ENCODE measurements at places on chromosomes 3 and 15. TPM values are rescaled to one million over a fixed set of nuclear protein-coding genes. Genes with fewer than 3 reads are reported as not detected.

The SNTN gene
- total RNA-seq = not detected

The ECE2 gene
- 0.69 TPM for total RNA-seq

The TEX55 gene
- total RNA-seq = not detected

The MIX23 gene
- total RNA-seq = 21.6 TPM

The TLE3 gene
- total RNA-seq = 57.2 TPM

The SUSD5 gene
- 2.3 TPM for total RNA-seq

The C3orf49 gene
- total RNA-seq = not detected

The LYZL4 gene
- not detected for total RNA-seq

The CD80 gene
- not detected for total RNA-seq

DNA sequence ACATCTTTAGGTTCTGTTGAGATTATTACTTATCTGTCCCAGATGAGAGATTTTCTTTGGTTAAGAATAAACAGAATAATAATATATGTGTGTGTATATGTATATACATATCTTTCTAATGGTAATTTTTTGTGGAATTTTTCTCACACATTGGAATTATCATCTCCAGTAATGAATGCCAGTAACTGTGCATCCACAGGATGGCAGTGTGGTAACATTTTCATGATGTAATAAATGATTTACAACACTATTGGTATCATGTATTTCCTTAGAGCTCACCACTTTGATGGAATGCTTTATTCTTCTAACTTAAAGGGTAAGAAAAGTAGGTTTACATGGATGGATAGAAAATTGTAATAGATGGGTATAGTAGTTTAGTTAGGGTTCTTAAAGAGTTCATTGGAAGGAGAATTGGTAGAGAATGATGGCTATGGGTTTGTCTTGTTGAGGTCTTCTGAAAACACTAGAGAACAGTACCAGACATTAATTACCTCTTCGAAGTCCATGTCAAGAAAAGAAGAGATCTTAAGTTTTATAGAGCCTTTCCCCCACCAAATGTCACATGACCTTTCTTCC is 78.1 kb downstream of the STT3B start:
- no peaks in the 10 kb centered on the region for H3K36me3 ChIP-seq
- DNase-seq = no peak
- H3K27me3 ChIP-seq = no peaks in the 10 kb centered on the region

DNA sequence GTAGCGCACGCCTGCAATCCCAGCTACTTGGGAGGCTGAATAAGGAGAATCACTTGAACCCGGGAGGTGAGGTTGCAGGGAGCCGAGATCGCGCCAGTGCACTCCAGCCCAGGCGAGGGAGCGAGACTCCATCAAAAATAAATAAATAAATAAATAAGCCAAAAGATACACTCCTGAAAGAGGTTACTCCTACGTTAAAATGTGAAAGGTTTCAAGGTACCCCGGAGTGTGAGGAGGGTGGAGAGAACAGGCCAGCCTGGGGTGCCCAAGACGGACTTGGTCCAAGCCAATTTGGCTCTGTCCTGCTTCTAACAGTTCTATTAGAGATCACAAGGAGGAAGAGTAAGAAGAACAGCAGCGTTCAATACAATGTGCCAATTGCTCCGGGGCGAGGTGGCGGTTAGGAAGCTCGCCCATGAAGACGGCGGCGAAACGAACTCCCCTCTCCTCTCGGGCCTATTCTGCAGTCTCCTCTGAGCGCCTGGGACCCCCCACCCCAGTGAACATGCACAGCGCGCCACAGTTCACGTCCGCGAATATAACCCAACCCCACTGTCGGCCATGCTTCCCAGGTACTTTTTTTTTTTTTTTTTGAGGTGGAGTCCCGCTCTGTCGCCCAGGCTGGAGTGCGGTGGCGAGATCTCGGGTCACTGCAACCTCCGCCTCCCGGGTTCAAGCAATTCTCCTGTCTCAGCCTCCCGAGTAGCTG is 942 bp downstream of the ELP6 start:
- peaks cover 15% of the 10 kb centered on the region for H3K4me1 ChIP-seq
- DNase-seq = no peak
- no peaks in the 10 kb centered on the region for H3K27me3 ChIP-seq
- H3K4me3 ChIP-seq = peak overlapping the region; percentile 72
- H3K27ac ChIP-seq = peak overlapping the region; percentile 83

- no peak overlapping the region for H3K27ac ChIP-seq
- H3K27me3 ChIP-seq = no peaks in the 10 kb centered on the region
- H3K4me3 ChIP-seq = no peak overlapping the region
- no peaks in the 10 kb centered on the region for H3K4me1 ChIP-seq
- H3K36me3 ChIP-seq = no peaks in the 10 kb centered on the region
Observed at GRCh38 chr3:113867506-113867905, 28.9 kb downstream of the GRAMD1C start.

DNA sequence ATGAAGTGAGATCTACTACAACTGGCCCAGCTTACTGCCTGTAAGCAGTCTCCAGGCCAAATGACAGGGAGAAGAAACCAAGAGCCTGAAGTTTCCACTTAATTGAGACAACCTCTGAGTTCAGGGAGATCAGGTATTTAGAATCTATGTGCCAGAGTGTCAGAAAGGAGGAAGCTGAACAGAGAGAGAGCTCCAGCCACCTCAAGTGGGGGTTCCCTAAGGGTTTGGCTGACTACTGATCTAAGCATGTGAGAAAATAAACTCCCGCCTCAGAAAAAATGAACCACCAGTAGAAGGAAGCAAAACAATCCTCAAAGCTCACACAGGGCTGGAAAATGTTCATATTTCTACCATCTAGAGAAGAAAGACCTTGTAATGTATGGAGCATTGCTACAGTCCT is 25.0 kb downstream of the ADAM10 start:
- no peak overlapping the region for H3K27ac ChIP-seq
- no peak for DNase-seq
- H3K4me3 ChIP-seq = no peak overlapping the region
- peaks cover 21% of the 10 kb centered on the region for H3K4me1 ChIP-seq
- H3K27me3 ChIP-seq = no peaks in the 10 kb centered on the region

GRCh38 chr15:25329696-25330095 is 109.1 kb downstream of the UBE3A start:
- DNase-seq = no peak
- H3K36me3 ChIP-seq = no peaks in the 10 kb centered on the region
- H3K4me1 ChIP-seq = no peaks in the 10 kb centered on the region
- H3K27ac ChIP-seq = no peak overlapping the region
- no peak overlapping the region for H3K4me3 ChIP-seq

GRCh38 chr3:71484047-71484446 is 99.5 kb downstream of the FOXP1 start:
- no peaks in the 10 kb centered on the region for H3K27me3 ChIP-seq
- H3K4me3 ChIP-seq = no peak overlapping the region
- H3K4me1 ChIP-seq = peaks cover 22% of the 10 kb centered on the region
- H3K27ac ChIP-seq = no peak overlapping the region
- no peak for DNase-seq

- DNase-seq = no peak
- H3K4me1 ChIP-seq = no peaks in the 10 kb centered on the region
- H3K27ac ChIP-seq = no peak overlapping the region
- H3K36me3 ChIP-seq = no peaks in the 10 kb centered on the region
- no peak overlapping the region for H3K4me3 ChIP-seq
- H3K27me3 ChIP-seq = no peaks in the 10 kb centered on the region
Observed at GRCh38 chr3:139715166-139715565, 37.4 kb upstream of the NMNAT3 start.

GRCh38 chr15:37034392-37034791 is 66.0 kb downstream of the MEIS2 start:
- no peak overlapping the region for H3K4me3 ChIP-seq
- no peaks in the 10 kb centered on the region for H3K36me3 ChIP-seq
- peaks cover 70% of the 10 kb centered on the region for H3K4me1 ChIP-seq
- DNase-seq = no peak
- no peak overlapping the region for H3K27ac ChIP-seq
- H3K27me3 ChIP-seq = no peaks in the 10 kb centered on the region

GRCh38 chr3:172157564-172158258 is 118.3 kb downstream of the FNDC3B start:
- H3K27ac ChIP-seq = no peak overlapping the region
- no peaks in the 10 kb centered on the region for H3K36me3 ChIP-seq
- DNase-seq = no peak
- no peak overlapping the region for H3K4me3 ChIP-seq
- peaks cover 56% of the 10 kb centered on the region for H3K4me1 ChIP-seq

DNA sequence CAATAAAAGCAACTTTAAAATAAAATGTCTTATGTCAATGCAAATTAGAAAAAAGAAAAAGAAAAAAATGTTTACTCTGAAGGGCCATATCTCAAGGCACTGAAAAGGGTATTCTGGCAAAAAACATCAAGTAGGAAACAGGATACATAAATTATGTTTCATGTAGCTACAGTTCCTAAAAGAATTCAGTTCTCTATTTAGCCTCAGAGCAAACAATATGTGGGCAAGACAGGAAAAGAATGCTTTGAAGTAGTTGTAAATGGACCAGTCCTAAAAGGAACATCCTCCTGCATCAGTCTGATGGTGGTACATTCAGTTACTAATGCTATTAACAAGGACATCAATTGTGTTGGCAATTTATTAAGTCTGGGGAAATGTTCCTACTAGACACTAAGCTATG is 8.1 kb downstream of the COMMD2 start:
- H3K4me1 ChIP-seq = no peaks in the 10 kb centered on the region
- no peaks in the 10 kb centered on the region for H3K27me3 ChIP-seq
- H3K4me3 ChIP-seq = no peak overlapping the region
- H3K36me3 ChIP-seq = peaks cover 12% of the 10 kb centered on the region

GRCh38 chr15:48096813-48097212 is 24.0 kb upstream of the SLC24A5 start:
- H3K36me3 ChIP-seq = no peaks in the 10 kb centered on the region
- H3K4me3 ChIP-seq = no peak overlapping the region
- H3K27ac ChIP-seq = no peak overlapping the region
- peak; percentile 39 for DNase-seq

DNA sequence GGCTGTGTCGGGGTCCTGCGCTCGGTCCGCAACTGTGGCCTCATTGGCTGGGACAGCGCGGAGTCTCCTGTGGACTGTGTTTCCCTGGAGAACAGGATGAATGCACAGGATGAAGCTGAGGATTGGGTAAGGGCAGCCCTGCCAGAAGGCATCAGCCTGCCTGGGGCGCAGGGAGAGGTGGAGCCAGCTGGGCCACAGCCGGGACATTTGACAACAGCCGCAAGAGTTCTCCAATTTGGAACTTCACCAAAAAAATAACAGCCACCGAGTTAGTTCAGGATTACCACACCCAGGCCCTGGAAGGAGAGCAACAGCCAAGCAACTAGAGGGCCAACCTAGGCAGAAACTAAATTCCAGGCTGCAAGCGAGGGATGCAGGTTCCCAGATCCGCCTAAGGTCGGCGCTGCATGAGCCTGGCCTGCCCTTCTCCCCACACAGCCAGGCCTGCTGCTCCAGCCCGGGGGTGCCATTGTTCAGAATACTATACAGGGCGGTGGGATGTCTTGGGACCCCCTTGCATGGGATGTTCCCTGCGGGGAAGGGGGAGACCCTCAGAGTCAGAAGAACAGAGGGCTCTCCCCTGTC is 229.3 kb downstream of the OCA2 start:
- no peak overlapping the region for H3K27ac ChIP-seq
- H3K36me3 ChIP-seq = no peaks in the 10 kb centered on the region
- no peaks in the 10 kb centered on the region for H3K27me3 ChIP-seq
- no peak overlapping the region for H3K4me3 ChIP-seq

DNA sequence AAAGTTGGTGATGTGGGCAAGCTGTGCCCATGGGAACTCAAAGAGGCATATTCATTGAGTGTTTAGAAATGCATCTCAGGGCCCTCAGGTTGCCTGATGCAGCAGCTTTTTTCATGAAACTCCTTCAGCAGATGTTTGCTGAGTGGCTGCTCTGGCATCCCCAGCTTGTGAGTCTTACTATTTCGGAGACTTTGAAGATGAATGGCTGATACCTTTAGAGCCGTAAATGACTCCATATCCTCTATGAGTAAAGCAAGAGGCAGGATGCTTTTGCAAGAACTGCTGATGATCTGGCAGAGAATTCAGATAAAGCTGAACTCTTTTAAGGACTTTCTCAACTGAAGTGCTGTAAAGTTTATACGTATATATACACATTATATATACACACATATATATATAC is 384.3 kb downstream of the CACNA2D3 start:
- H3K27ac ChIP-seq = no peak overlapping the region
- no peaks in the 10 kb centered on the region for H3K27me3 ChIP-seq
- no peaks in the 10 kb centered on the region for H3K4me1 ChIP-seq
- no peak overlapping the region for H3K4me3 ChIP-seq
- DNase-seq = peak; percentile 64
- H3K36me3 ChIP-seq = no peaks in the 10 kb centered on the region

DNA sequence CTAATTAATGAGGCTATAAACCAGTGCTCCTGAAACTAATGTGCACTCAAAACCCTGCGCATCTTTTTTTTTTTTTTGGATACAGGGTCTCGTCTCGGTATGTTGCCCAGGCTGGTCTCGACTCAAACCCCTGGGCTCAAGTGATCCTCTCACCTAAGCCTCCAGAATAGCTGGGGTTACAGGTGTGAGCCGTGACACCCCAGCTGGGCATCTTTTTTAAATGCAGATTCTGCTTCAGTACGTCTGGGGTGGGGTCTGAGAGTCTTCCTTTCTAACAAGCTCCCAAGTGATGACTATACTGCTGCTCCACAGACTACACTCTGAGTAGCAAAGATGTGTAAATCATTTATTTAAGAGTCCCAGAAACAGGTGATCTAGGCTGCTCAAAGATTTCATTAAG is 73.0 kb downstream of the BFSP2 start:
- peaks cover 16% of the 10 kb centered on the region for H3K4me1 ChIP-seq
- no peaks in the 10 kb centered on the region for H3K27me3 ChIP-seq
- no peak for DNase-seq
- no peak overlapping the region for H3K27ac ChIP-seq
- no peaks in the 10 kb centered on the region for H3K36me3 ChIP-seq

DNA sequence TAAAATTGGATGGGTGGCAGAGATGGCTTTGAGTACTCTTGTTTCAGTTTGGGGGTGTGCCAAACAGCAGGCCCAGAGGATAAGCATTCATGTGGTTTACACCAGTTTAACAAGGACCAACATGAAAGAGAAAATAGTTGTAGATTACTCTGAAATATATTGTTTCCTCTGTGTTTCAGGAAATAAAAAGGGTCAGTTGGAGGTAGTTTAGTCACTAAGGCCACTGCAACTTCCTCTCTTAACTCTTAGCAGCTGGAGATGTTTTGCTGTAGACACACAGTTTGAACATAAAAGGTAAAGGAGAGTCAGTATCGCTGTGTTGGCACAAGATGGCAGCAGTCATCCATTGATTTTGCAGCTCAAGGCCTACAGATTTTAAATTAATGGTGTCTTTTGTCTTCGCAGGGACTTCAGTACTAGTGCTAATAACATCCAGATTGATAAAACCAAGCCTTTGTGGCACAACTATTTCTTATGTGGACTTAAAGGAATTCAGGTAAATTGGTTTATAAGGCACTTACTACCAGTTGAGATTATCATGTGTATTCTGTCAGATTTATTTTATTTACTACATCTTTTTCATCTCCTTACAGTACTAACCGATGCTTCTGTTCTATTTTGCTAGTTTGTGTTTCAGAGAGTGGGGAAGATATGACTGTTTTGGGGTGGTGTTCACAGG is 65.5 kb downstream of the GALK2 start:
- no peak for DNase-seq
- H3K4me1 ChIP-seq = peaks cover 55% of the 10 kb centered on the region
- H3K4me3 ChIP-seq = no peak overlapping the region
- H3K36me3 ChIP-seq = peaks cover 4% of the 10 kb centered on the region

- H3K27ac ChIP-seq = no peak overlapping the region
- peaks cover 86% of the 10 kb centered on the region for H3K36me3 ChIP-seq
- DNase-seq = no peak
- no peaks in the 10 kb centered on the region for H3K4me1 ChIP-seq
Observed at GRCh38 chr15:45678459-45679178, 43.8 kb downstream of the SQOR start.
